Chondrocyte (in vitro differentiated cells): ENCODE measurements at places on chromosomes 12 and 14. TPM values are rescaled to one million over a fixed set of nuclear protein-coding genes. Genes with fewer than 3 reads are reported as not detected.
A peak's percentile ranks its signal among the peaks of the same experiment; 100 is the strongest.

DNA sequence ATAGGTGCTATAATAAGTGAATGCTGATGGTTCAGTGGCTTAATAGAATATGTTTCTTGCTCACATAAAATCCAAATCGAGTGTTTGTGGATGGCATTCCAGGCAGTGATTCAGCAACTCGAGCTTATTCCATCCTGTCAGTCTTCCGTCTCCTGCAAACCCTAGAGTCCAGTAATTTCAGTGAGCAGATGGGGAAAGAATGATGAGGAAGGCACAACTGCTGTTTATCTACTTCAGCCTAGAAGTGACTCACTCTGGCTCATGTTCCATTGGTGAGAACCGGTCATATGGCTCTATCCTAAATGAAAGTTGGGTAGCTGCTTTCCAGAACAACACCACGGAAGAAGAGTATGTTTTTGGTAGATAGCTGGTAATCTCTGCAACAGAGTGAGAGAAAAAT lies 421.8 kb upstream of the PDE3A start:
- DNase-seq, result no peak

DNA sequence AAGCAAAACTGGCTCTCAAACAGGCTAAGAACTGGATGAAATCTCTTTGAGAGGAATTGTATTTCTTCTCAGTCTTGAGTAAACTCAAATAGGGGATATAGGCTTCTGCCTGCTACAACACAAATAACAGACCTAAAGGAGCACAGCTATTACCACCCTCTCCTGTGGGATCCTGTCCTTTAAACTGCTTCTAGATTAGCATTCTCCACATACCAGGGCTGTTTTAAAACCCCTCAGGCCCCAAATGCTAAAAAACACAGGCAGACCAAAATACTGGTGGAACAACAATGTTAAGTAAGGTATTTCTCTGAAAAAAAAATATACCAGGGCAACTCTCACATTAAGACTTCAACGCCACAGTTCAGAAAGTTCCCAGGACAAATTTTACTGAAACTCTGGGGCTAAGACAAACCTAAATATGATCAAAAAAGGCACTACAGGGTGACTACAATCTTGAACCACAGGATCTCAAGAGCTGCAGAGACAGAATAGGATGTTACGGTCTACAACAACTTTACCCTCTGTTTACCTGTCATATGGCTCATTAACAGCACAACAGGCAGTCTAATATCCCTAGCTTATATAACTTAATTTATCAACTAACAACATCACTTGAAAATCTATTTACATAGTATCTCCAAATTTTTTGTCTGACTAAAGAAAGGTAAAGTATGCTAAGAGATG lies 7.2 kb downstream of the CPNE8 start:
- DNase-seq, result no peak

DNA sequence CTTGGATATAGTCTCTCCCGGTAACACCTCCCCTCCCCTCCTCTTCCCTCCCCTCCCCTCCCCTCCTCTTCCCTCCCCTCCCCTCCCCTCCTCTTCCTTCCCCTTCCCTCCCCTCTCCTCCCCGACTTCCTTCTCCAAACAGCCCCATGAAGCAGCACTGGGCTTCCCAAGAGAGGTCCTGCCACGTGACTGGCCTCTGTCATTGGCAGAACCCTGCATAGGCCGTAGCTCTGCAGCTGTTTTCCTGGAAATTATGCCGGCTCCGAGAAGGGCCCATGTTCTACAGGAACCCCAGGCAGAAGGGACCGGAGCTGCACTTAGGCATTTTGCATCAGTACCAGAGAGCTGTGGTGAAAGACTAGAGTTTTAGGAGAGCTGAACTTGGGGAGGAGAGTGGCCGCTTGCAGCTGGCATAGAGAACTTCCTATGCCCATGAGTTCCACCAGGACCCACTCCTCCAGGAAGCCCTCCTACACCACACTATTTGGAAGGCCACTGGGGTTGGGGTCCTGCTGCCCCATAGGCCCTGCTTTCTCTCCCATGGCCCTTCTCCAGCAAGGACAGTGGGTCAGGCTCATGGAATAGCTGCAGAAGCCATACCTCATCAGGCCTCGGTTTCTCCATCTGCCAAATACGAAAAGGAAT lies 5.1 kb upstream of the TNFAIP2 start:
- no peak for DNase-seq

DNA sequence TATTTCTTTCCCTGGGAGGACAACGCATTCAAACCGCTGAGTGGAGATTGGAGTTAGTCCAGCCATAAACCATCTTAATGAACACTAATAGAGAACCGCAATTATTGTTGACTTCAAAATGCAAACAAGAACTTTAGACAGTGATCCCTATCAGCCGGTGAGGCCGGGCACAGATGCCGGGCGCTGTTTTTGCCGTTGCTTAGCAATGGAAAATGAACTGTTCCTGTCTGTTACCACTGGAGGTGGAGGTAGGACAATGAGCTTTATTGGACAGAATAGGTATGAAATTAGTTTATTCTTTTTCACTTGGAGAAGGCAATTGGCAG lies 216.8 kb downstream of the TTC8 start:
- DNase-seq, result no peak

- DNase-seq, result no peak
Observed at GRCh38 chr14:75294649-75295033, 16.0 kb downstream of the FOS start.

GRCh38 chr12:56029666-56030293 lies 8.9 kb downstream of the IKZF4 start:
- no peak for DNase-seq

- DNase-seq, result no peak
Observed at GRCh38 chr12:5200278-5201087, 156.8 kb downstream of the KCNA5 start.

GRCh38 chr12:59484575-59484974 lies 111.3 kb upstream of the SLC16A7 start:
- no peak for DNase-seq

DNA sequence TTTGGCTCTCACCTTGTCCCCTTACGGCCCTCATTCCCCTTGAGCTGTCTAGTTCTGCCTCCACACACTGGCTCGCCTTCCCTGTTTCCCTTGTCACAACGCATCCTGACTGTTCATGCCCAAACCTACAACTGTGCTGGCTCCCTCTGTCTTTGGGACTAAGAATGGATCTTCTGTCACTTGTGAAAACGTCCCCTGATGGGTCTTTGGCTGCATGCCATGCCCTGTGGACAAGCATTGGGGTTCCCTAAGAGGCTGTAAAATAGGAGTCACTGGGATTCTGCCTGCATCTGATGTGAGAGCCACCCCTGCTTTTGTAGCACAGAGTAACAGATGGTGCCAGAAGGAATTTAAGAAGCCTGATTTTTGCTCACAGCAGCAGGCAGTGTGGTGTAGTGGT lies 285.3 kb upstream of the CRY1 start:
- no peak for DNase-seq

DNA sequence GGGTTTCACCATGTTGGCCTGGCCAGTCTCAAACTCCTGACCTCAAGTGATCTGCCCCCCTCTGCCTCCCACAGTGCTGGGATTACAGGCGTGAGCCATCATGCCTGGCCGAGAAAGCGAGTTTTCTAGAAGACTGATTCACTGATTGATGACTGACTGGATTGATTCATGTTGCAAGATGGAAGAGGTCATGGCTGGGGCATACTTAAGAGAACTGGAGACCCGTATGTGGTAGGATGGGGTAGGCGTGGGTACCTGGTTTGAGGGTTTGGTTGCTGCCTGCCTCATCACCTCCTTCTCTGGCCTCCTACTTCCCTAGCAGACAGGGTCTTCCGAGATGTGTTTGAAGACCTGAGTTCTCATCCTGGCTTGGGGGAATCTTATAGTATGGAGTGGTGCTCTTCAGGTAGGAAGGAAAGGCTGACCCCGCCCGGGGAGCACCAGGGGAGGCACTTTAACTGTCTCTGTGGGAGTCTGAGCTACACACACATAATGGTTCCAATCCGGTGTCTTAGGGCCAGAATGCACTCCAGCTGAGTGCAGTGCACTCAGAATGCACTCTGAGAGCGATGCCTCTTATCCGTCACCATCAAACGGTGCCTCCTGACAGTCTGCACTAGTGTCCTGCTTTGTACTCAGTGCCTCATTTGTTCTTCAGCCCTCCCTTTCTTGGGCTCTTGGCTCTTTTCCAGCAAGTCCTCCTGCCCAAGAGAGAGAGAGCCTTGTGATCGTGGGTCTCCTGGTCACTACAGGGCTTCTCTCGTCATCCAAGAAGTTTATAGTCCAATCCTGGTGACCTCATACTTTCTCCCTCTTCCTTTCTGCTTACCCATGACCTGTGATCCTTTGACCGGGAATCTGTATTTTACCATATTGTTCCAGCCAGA lies 19.7 kb downstream of the PLEKHG3 start:
- DNase-seq, result peak; percentile 42

DNA sequence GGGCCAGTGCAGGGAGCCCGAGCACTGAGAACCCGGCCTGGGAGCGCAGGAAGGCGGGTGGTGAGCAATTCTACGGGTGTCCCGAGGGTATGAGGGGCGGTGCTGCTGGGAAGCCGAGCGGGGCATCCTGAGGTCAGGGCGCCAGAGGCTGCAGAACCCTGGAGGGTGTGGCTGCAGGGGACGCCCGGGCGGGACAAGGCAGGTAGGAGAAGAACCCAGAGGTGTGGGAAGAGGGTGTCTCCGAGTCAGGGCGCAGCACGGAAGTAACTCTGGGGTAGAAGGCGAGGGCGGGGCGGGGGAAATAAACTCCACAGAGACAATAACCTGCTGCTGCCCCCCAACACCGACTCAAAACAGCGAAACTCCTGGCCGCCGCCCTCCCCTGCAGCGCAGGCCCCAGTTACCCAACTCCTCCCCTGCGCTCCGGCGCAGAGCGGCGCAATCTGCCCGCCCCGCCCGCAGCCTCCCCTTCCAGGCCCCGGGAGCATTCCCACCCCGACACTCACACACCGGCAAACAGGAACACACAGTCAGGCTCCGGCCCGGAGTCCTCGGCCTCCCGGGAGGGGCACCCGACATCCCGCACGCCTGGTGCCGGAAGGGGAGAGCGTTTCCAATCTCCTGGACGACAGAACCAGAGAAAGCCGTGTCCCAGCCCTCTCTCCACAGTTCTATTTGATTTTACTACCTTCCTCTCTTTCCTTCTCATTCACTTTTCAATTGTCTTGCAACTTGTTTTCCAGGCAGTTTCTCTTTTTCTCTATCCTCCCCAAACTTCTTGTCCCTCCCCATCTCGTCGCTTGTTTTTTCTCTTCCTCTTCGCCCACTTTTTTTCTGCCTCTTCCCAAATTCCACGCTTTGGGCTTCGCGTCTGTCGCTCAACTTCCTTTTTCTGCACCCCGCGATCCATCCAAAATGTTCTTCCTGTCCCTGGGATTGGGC lies 2.4 kb downstream of the HRK start:
- DNase-seq, result no peak

DNA sequence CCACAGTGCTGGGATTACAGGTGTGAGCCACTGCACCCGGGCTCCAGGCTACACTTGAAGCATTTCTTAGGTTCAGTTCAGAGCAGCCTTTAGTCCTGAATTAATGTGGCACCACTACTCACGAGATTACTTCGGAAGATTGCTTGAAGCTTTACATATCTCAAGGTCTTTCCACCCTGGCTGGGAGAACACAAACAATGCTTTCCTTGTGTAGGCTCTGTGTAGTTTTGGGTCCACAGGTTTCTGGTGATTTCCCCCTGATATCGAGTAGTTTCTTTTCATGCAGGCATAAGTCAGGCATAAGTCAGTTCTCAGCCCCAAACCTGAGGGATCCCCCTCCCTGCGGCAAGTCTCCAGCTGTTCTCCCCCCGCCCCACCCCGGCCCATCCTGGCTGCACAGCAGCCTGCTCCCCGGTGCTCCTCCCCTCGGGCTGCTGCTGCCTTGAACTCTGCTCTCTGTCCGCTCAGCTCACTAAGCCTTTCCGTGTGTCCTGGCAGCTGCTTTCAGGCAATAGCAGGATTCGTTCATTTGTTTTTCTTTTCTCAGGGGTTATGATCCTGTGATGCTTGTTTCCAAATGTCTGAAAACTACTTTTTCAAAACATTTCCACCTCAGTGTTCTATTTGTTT lies 417.7 kb downstream of the TMEM121 start:
- no peak for DNase-seq

DNA sequence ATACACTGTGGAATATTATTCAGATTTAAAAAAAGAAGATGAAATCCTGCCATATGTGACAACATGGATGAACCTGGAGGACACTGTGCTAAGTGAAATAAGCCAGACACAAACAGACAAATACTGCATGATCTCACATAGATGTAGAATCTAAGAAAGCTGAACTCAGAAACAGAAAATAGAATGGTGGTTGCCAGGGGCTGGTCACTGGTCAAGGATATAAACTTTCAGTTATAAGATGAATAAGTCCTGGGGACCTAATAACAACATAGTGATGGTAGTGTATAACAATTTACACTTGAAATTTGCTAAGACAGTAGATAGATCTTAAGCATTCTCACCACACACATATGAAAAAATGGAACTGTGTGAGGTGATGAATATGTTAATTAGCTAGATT lies 161.3 kb upstream of the TMCC3 start:
- no peak for DNase-seq

- peak; percentile 64 for DNase-seq
Observed at GRCh38 chr12:57236925-57237595, 7.5 kb downstream of the SHMT2 start.

GRCh38 chr12:52121824-52122539 lies 42.5 kb downstream of the SMIM41 start:
- DNase-seq, result no peak

DNA sequence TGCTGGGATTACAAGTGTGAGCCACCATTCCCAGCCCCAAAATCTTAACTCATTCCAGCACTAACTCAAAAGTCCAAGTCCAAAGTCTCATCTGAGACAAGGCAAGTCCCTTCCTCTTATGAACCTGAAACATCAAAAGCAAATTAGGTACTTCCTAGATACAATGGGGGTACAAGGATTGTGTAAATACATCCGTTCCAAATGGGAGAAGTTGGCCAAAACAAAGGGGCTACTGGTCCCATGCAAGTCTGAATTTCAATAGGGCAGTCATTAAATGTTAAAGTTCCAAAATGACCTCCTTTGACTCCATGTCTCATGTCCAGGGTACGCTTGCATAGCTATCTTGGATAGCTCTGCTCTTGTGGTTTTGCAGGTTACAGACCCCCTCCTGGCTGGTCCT lies 94.7 kb upstream of the PPM1H start:
- DNase-seq, result no peak

- no peak for DNase-seq
Observed at GRCh38 chr14:28344381-28344780, 422.2 kb upstream of the FOXG1 start.

DNA sequence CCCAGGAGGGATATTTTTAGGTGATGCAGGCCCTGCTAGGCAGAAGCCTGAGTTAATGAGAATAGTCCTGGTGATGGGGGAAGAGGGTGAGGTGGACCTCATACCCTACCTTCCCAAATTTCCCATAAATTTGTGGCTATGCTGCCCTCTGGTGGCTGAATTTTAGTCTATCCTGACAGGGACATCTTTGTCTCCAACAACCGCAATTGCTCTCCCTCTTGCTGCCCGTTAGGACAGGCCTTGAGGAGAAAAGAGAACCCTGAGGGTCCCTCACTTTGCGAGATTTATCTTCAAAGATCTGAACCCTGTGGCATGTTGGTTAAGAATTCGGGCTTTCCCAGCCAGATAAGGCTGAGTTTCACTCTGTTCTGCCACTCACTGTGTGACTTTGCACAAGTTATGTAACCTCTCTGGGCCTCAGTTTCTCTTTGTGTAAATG lies 9.8 kb upstream of the ZNF385A start:
- DNase-seq, result no peak

- no peak for DNase-seq
Observed at GRCh38 chr14:92555465-92556111, 42.0 kb downstream of the RIN3 start.

PRB4 gene
- total RNA-seq, result not detected in 3 replicates

GLI1 gene
- 6.2 to 8.3 TPM (median 6.8 TPM) in 3 replicates for total RNA-seq

CELA1 gene
- not detected in 3 replicates for total RNA-seq

WNT1 gene
- not detected in 3 replicates for total RNA-seq

PTCSC3 gene
- total RNA-seq, result not detected in 3 replicates

SDR39U1 gene
- total RNA-seq, result 34.6 to 52.9 TPM (median 35.3 TPM) in 3 replicates

SERPINA10 gene
- not detected in 3 replicates for total RNA-seq

PLEKHG7 gene
- total RNA-seq, result not detected in 3 replicates

FIGNL2 gene
- 0.26 to 0.30 TPM in 2 of 3 replicates, not detected in the other for total RNA-seq

P2RX2 gene
- total RNA-seq, result not detected in 3 replicates
